CD4-positive, alpha-beta T cell treated with Interleukin-15 for 4 hours (primary cell): ENCODE measurements at places on chromosomes 4 and X.

GRCh38 chrX:108332281-108332680, 105.9 kb downstream of the COL4A6 start:
- no peak for DNase-seq

- DNase-seq, result no peak
Measured at GRCh38 chr4:96465834-96466233, 625.9 kb downstream of the PDHA2 start.

- DNase-seq, result no peak
Measured at GRCh38 chr4:98838531-98838930, 90.4 kb downstream of the EIF4E start.

DNA sequence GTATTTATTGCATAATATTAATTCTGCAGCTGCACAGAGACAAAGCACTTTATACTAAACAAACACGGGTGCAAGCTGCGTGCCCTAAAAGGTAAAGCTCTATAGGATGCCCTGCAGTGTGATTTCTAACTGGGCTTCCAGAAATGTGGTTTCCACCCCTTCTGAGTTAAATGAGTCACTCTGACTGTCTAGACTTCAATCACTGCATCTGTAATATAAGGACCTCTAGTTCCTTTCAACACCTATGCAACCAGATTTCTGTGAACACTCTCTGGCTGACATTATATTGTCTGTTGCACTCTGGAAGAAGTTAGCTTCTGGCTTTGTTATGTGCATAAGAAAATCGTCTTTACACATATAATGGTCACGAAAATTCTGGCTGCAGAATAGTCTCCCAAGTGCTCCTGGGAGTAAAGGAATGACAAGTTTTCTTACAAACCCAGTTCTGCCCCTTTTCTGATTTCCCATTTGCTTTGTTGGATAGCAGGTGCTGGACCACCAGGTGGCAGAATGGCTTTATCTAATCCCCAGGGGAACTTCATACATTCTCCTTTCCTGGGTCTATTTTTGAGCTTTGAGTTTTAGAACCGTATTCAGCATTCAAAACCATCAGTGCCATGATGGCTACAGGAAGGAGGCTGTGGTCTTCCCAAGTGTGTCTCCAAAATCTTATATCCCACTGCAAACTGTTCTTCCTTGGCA, 842.2 kb downstream of the STIM2 start:
- DNase-seq, result no peak

DNA sequence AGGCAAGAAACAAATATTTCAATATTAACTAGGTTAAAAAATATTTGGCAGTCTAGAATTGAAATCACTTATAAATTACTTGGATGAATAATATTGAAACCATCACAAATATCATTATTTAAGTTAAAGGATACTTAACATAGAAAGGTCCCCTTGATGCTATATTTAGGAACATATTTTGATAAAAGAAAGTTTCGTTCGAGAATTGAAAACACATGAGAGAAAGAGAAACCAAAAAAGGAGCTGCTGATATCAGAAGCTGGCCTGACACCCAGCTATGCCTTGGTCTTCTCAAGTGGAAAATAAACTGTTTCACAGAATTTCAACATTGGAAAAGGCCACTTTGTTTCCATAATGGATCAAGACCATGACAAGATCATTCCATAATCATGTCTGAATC, 762.4 kb downstream of the DMD start:
- no peak for DNase-seq

GRCh38 chrX:136616987-136617685, 30.8 kb upstream of the CD40LG start:
- DNase-seq, result peak; percentile 60

DNA sequence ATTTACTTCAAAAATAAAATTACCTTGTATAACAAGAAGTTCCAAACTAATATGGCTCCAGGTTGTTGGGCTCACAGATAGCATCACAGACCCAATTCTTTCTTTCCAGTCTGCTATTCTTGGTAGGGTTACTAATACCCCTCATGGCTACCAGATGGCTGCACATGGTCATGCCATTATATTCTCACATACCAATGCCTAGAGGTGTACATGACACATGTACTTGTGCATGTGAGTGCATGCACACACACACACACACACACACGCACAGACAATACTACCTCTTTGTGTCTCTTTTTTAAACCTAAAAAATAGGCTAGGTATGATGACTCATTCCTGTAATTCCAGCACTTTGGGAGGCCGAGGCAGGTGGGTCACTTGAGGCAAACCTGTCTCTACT, 31.1 kb downstream of the FBXO8 start:
- no peak for DNase-seq

GRCh38 chrX:132958091-132958703, at the start of gene HS6ST2:
TSS of gene HS6ST2 (minus strand) at chrX:132958629.
- DNase-seq, result no peak

DNA sequence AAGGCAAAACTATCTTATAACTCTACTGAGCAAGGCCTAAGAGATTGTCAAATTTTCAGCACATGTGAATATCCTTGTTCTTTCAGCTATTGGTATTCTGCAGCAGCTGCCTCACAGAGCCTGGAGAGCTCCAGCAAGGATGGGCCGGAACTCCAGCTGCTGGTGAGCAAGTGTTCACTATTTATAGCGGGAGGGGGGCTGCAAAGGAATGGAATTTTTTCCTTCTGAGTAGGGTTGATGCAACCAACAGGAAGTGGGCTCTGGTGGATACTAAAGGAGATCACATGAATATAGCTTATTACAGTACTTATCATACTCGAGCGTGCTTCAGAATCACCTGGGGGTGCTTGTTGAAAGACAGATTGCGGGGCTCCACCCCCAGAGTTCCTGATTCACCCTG, 20.2 kb upstream of the SETD7 start:
- no peak for DNase-seq

GRCh38 chr4:187235456-187236170, 512.0 kb upstream of the FAT1 start:
- no peak for DNase-seq

- no peak for DNase-seq
Measured at GRCh38 chr4:17163156-17163771, 264.8 kb upstream of the LDB2 start.

- no peak for DNase-seq
Measured at GRCh38 chr4:89400287-89401035, 92.9 kb upstream of the GPRIN3 start.

DNA sequence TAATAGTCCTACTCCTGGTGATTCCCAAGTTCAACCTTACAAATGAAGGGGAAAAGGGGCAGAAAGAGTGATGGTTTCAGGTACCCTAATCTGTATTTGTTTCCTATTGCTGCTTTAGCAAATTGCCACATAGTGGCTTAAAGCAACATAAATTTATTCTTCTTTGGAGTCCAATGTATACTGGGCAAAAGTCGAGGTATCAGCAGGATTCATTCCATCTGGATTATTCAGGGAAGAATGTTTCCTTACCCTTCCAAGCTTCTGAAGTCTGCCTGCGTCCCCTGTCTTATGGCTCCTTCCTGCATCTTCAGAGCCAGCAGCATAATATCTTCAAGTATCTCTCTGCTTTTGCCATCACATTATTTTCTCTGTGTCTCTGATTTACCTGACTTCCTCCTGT, 10.3 kb upstream of the BST1 start:
- DNase-seq, result no peak

DNA sequence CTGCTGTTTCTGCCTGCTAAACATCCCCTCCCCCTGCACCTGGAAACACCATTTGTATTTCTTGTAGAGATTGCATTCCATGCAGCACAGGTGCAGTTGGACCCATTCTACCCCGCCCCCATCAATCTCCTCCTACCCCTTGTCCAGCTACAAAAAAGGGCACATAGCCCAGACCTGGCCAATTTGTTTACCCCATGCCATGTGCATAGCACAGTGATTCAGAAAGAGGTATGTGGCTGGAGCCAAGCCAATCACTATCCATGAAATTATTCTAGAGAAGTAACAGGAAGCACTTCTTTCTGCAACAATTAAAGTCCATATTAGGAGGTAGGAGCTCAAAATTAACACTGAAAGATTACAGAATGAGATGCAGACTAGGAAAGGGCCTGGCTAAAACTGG, 20.2 kb upstream of the TMEM184C start:
- DNase-seq, result no peak

GRCh38 chr4:38979511-38980230, 52.5 kb downstream of the TMEM156 start:
- no peak for DNase-seq

- no peak for DNase-seq
Measured at GRCh38 chr4:175290401-175290800, 372.2 kb downstream of the ADAM29 start.

- DNase-seq, result no peak
Measured at GRCh38 chrX:82070948-82071347, 869.0 kb downstream of the SH3BGRL start.

GRCh38 chr4:16704489-16704888, 194.0 kb downstream of the LDB2 start:
- DNase-seq, result no peak

DNA sequence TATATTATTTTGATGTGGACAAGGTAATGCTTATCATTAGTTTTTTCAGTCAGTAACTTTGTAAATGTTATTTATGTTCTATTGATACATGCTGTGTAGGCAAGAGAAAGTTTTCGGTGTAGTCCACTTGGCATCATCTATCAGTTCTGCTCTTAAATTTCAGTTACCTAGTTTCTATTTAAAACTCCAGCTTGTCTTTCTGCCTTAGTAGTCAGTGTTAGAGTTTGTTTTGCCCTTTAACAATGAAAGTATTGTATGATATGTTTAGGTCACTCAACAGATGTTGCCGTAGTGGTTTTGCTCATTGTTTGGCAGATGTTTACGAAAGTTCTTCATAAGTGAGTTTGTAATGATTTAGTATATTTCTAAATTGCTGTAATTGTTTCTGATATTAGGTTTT, 34.9 kb upstream of the FHDC1 start:
- no peak for DNase-seq

- DNase-seq, result no peak
Measured at GRCh38 chrX:39459952-39460351, 637.8 kb downstream of the BCOR start.

DNA sequence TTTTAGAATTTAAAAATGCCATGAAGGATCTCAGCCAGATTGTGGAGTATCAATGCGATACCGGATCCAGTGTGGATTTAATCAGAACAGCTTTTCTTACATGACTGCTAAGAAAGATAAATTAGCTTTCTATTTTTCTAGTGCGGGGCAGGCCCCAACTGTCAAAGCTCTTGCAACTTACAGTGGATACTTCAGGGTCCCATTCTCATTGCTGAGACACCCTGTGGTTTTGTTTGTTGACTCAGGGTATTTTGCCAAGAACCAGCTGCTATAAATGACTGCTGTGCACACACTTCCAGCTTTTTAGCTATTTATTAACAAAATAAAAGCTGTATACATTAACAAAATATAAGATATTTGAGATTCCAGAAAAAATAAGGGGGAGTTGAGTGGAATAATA, 166.4 kb downstream of the DCLK2 start:
- no peak for DNase-seq

DNA sequence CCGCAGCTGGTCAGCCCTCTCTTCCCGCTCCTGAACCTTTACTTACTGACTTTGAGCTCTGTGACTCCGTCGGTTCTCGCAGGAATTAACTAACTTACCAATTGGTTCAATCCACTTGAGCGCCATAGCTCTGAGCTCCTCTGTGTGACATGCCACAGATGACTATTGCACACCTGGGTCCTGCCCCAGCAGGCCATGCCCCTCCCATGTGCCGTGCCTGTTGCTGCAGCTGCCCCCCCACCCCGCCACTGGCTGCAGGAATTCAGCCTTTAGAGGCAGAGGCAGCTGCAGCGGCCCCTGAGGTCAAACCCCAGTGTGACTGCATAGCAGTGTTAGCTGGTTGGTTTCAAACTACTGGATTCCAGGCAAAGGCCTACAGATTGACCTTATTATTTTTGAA, 70.6 kb downstream of the MTMR1 start:
- DNase-seq, result no peak

DNA sequence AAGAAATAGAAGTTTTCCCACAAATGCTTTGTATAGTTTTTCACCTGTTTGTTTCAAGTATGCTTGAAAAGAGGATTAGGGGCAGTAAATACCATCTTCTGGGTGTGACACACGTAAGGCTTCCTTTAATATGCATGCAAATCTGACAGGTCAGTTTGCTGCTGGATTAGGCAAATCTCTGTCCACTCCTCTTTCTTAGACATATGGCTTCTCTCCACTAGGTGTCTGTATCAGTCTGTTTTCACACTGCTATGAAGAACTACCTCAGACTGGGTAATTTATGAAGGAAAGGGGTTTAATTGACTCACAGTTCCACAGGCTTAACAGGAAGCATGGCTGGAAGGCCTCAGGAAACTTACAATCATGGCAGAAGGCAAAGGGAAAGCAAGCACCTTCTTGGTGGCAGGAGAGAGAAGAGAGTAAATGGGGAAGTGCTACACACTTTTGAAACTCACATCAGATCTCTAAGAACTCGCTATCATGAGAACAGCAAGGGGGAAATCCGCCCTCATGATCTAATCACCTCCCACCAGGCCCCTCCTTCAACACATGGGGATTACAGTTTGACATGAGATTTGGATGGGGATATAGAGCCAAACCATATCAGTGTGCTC, 66.9 kb downstream of the TAB3 start:
- DNase-seq, result no peak

GRCh38 chr4:132479543-132479942, 669.6 kb upstream of the PCDH10 start:
- DNase-seq, result no peak

- no peak for DNase-seq
Measured at GRCh38 chrX:68844581-68844980, 15.8 kb downstream of the EFNB1 start.

DNA sequence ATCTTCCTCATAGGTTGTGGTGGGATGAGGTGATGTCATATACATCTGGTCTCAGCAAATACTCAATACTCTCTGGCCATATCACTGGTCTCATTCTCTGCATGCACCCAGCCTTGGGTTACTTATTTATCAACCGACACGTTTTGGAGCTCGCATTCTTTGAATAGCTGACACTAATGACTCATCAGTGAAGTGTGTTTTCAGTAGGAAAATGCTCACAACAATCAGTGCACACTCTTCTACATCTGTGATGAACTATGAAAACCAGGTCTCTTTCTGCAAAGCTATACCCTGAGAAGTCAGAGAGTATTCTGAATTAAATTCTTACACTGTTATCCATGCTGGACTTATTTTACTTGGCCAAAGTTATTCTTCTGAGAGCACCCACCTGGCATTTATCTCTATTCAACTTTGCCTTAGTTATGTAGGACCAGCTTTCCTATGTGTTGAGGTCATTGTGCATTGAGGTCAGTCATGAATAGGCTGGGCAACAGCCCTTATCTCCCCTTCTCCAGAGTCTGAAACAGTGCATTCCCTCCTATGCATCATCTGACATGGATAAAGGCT, 58.7 kb upstream of the DHX15 start:
- no peak for DNase-seq
